Lower lobe of right lung (tissue), 2 donors: ENCODE measurements at places on chromosomes 7 and 10. TPM values are rescaled to one million over a fixed set of nuclear protein-coding genes. Genes with fewer than 3 reads are reported as not detected.

DNA sequence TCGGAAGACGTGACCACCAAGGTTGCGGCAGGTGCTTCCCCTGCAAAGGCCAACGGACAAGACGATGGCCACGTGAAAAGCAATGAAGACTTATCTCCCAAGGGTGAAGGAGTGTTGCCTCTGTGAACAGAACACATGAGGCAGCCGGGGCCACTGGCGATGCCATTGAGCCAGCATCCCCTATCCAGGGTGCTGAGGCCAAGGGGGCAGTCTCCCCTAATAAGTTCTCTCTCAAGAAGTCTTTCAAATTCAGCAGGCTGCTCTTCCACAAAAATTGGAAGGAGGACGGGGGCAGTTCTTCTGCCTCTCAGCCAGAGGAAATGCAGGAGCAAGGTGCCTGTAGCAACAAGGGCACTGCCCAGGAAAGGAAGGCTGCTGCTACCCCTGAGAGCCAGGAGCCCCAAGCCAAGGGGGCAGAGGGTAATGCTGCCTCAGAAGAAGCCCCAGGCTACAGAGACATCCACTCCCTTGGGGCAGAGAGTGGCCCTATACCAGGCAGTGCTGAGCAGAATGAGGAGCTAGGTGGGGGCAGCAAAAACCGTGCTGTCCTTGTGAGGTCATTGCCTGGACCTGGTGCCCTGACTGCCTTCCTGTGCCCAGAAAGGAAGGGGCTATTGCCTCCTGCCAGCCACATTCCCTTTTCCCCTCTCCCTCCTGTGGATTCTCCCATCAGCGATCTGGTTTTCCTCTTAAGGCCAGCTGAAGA lies 17.3 kb downstream of the NT5C2 start:
- no peak overlapping the region for H3K4me3 ChIP-seq
- peaks cover 95% of the 10 kb centered on the region for H3K36me3 ChIP-seq
- H3K27me3 ChIP-seq = no peaks in the 10 kb centered on the region
- H3K4me1 ChIP-seq = peaks cover 12% of the 10 kb centered on the region
- no peak overlapping the region for H3K27ac ChIP-seq

DNA sequence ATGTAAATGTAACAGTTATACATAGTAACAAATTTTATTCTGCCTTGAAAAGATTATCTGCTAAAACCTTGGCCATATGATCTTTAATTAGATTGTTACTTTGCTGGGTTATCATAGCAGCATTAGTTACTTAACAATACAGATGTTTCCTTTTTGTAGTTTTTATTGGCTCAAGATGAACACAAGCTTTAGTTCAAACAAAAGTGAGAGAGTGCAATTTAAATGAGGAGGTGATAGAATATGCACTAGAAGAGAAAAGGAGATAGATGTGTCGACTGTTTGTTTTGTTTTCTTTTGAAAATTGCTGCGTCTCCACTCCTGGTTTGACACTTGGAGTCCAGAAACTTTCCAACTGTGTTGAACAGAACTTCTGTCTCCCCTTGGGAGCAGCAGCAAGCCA lies 91.4 kb upstream of the CAV2 start:
- no peak overlapping the region for H3K27ac ChIP-seq
- H3K4me1 ChIP-seq = no peaks in the 10 kb centered on the region
- H3K36me3 ChIP-seq = no peaks in the 10 kb centered on the region
- no peaks in the 10 kb centered on the region for H3K27me3 ChIP-seq
- DNase-seq = no peak

ZNF487 gene
- total RNA-seq = 5.0 TPM

LIPM gene
- not detected for total RNA-seq

GRCh38 chr10:11242443-11243387 lies 225.0 kb downstream of the CELF2 start:
- H3K4me1 ChIP-seq = peaks cover 30% of the 10 kb centered on the region
- H3K27ac ChIP-seq = peak overlapping the region; percentile 32
- H3K36me3 ChIP-seq = peaks cover 12% of the 10 kb centered on the region
- H3K27me3 ChIP-seq = no peaks in the 10 kb centered on the region
- no peak overlapping the region for H3K4me3 ChIP-seq

DNA sequence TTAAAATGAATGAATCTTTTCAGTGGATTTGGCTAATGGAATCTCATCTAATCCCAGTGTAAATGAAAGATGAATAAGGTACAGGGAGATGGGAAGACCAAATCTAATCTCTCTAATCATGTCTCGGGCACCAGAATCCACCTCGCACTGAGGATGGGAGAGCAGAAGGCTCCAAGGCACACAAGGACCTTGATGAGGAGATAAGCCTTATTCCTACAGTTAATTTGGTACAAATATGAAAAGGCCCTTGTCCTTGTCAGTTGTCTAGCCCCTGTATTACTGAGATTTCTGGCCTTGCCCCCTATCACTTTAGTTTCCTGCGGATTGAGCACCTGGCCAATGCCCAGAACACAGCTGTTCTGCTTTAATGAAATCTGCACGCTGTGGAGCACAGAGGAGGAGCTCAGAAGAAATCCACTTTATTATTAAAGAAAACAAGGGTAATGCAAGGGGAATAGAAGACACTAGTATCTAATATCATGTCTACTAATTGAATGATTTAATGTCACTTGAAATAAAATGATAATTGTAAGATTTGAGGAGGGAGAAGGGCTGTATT lies 321.4 kb upstream of the HGF start:
- no peaks in the 10 kb centered on the region for H3K36me3 ChIP-seq
- H3K27me3 ChIP-seq = no peaks in the 10 kb centered on the region
- no peaks in the 10 kb centered on the region for H3K4me1 ChIP-seq

DGKB gene
- total RNA-seq = 0.09 TPM
